SK-N-SH (cell line): ENCODE measurements at places on chromosomes 3 and 15.

DNA sequence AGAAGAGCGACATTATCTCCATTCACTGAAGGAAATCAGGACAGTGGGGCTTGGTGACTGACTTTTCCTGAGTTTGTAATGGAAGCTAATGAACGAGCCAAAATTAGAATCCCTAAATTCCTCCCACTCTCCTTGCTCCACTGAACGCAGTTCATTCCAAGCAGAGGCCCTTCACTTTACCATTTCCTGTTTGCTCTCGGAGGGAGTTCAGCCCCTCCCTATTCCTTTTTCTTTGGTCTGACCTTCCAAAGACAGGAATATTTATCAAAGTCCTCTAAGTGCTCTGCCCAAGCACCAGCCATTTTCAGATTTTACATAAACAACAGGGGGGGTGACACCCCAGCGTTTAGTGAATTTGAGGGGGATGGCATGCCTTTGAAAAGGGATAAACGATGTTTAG, 24.0 kb upstream of the PTPRG start:
- H3K4me1 ChIP-seq: no peaks in the 10 kb centered on the region
- H3K27me3 ChIP-seq: no peaks in the 10 kb centered on the region
- DNase-seq: no peak
- no peak overlapping the region for H3K4me3 ChIP-seq
- H3K36me3 ChIP-seq: no peaks in the 10 kb centered on the region

DNA sequence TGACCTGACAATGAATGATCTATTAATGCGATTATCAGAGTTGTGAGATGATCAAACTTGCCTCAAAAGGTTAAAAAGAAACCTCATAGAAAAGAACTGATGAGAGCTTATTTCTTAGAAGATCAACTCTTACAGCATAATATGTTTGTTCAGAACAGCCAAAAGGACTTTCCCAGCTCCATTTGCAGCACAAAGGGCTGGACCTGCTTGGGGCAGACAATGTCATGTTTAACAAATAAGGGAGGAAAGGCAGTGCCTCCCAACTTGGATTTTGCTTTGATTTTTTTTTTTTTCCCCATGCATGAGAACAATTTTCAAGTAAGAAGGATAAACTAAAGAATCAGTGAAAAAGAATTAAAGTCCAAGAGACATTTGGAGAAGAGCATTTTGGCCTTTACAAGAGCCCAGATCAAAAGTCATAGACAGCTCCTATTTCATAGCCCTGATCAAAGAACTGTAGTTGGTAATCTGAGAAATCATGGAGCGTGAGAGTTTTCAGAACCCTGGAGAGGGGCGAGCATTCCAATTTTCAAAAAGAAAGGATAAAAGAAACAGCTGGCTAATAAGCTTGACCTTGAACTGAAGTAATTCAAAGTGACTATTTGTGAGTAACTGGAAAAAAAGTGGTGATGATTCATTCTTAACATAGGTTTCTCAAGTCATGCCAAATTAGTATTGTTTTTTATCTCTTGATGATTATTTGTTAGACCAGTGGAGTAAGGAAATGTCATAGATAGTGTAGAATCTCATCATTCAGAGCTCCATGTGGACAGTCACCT, 136.0 kb upstream of the CFAP20DC start:
- no peaks in the 10 kb centered on the region for H3K4me1 ChIP-seq
- no peak overlapping the region for H3K4me3 ChIP-seq
- no peak for DNase-seq
- H3K27me3 ChIP-seq: no peaks in the 10 kb centered on the region

- DNase-seq: no peak
- no peaks in the 10 kb centered on the region for H3K4me1 ChIP-seq
- no peaks in the 10 kb centered on the region for H3K27me3 ChIP-seq
- no peak overlapping the region for H3K27ac ChIP-seq
- no peak overlapping the region for H3K4me3 ChIP-seq
Observed at GRCh38 chr3:64009528-64009927, 13.8 kb downstream of the PSMD6 start.

GRCh38 chr15:82051664-82052063, 5.8 kb upstream of the MEX3B start:
- no peaks in the 10 kb centered on the region for H3K36me3 ChIP-seq
- H3K4me3 ChIP-seq: no peak overlapping the region
- H3K27me3 ChIP-seq: no peaks in the 10 kb centered on the region
- no peak for DNase-seq
- peaks cover 7% of the 10 kb centered on the region; the same call in 1 of the 2 replicates for H3K4me1 ChIP-seq

GRCh38 chr3:27293939-27294338, 75.2 kb downstream of the NEK10 start:
- no peak overlapping the region for H3K4me3 ChIP-seq
- no peaks in the 10 kb centered on the region for H3K27me3 ChIP-seq
- H3K4me1 ChIP-seq: no peaks in the 10 kb centered on the region; the same call in 1 of the 2 replicates
- H3K36me3 ChIP-seq: no peaks in the 10 kb centered on the region
- no peak for DNase-seq
- no peak overlapping the region for H3K27ac ChIP-seq

DNA sequence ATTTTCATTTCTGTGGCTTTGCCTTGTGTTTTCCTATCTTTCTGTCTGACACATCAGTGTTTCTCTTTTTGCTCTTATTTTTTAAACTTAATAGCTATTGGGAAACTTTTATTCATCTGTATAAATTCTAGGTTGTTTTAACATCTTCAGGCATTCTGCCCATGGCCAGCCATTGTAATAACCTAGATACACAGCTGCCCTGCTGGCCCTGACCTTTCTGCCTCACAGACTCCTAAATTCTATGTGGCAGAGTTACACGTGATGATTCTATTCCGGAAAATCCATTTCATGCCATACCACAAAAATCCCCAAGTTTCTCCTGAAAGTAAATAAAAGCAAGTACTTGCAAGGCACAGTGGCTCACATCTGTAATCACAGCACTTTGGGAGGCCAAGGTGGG, 150.1 kb downstream of the UACA start:
- H3K4me1 ChIP-seq: no peaks in the 10 kb centered on the region
- no peak overlapping the region for H3K4me3 ChIP-seq
- no peak for DNase-seq
- H3K36me3 ChIP-seq: no peaks in the 10 kb centered on the region
- no peak overlapping the region for H3K27ac ChIP-seq

DNA sequence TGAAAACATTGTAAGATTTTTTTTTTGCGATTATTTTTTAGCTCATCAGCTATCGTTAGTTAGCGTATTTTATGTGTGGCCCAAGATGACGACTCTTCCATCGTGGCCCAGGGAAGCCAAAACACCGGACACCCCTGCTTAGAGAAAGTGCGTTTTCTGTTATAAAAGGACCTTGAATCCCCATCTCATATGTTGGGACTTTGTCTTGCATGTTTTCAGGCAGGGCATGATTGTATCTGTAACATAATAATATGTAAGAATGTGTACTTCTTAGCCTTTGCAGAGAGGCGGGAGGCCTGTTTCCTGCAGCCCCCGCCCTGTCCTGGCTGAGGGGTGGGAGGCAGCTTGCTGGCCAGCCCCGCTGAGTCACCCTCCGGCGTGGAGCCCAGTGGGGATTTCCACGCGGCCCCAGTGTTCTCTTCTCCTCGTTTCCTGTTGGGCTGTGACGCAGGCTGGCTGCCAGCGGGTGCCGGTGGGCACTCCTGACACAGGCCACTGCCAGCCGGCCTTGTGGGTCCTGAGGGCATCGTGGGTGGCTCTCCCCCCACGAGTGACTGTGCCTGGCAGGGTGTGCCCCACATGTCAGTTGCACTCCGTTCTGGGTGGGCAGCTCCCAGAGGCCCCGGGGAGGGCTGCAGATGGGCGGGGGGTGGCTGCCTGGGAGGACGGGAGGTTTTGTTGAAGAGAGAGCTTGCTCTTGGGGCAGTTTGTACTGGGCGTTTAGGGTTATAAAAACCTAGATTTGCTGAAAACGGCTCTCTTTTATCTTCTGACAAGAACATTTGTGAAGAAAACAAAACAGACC, 55.6 kb downstream of the SMAD3 start:
- H3K4me1 ChIP-seq: peaks cover 21% of the 10 kb centered on the region
- peak; percentile 74 for DNase-seq
- H3K4me3 ChIP-seq: no peak overlapping the region
- H3K27me3 ChIP-seq: no peaks in the 10 kb centered on the region
- peak overlapping the region; percentile 99 for H3K27ac ChIP-seq

DNA sequence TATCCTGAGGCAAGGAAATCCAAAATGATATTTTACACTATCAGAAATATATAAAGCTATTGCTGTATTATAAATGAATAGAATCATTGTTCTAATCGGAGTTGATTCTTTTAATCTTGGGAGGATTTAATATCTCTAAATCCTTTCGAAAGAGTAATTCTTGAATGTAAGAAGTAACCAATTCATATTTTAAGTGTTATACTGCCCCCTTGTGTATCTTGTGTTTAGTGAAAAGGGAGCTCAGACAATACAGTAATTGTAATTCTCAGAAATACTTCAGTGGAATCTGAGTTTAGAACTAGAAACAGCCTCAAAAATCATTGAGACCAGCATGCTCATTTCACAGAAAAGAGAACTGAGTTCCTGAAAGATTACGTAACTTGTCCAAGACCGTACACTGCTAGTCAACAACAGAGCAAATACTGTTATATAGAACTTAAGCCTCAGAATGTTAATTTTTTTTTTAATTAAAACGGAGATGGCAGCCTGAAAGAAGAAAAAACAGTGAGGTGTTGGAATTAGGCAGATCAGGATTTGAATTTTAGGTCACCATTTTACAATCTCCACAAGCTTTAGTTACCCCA, 42.9 kb downstream of the PLCH1 start:
- H3K27me3 ChIP-seq: no peaks in the 10 kb centered on the region
- peak; percentile 43 for DNase-seq
- H3K27ac ChIP-seq: no peak overlapping the region
- H3K4me1 ChIP-seq: no peaks in the 10 kb centered on the region
- no peak overlapping the region for H3K4me3 ChIP-seq
